Activated CD4-positive, alpha-beta T cell treated with anti-CD3 and anti-CD28 coated beads, Interleukin-2, amount 10 ng/mL, durations not matched to agents 7 days and 5 days (primary cell): ENCODE measurements at places on chromosomes 1 and 21. TPM values are rescaled to one million over a fixed set of nuclear protein-coding genes. Genes with fewer than 3 reads are reported as not detected.

DNA sequence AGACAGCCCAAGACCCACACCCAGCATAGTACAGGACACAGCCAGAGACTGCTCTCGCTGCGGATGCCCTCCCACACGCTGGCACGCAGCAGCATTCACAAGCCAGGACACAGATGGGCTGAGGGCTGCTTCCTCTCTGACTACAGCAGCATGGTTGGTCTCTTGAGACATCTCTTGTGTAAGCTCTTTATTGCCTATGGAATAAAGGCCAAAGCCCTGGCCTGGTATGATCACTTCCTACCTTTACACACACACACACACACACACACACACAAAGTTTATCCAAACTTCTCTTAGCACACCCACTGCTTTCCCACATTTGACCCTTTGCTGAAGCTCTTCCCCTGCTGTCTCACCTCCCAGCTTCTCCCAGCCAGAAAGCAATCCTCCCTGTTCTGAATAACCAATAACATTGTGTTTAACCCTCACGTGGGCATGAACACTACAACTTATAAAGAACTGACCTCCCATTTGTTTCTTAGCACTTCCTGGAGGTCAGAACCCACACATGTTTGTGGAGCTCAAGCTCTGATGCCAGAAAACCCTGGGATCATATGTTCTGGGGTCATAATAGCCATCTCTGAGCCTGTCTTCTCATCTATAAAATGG, 1.2 kb upstream of the LUZP1 start:
- peaks cover 35% of the 10 kb centered on the region for H3K4me1 ChIP-seq
- H3K4me3 ChIP-seq = peak overlapping the region; percentile 96
- no peaks in the 10 kb centered on the region for H3K36me3 ChIP-seq
- DNase-seq = peak; percentile 11
- no peak overlapping the region for H3K27ac ChIP-seq

GRCh38 chr21:14572204-14572780, 26.2 kb upstream of the SAMSN1 start:
- no peak for DNase-seq
- peaks cover 15% of the 10 kb centered on the region for H3K4me1 ChIP-seq
- no peaks in the 10 kb centered on the region for H3K36me3 ChIP-seq

DNA sequence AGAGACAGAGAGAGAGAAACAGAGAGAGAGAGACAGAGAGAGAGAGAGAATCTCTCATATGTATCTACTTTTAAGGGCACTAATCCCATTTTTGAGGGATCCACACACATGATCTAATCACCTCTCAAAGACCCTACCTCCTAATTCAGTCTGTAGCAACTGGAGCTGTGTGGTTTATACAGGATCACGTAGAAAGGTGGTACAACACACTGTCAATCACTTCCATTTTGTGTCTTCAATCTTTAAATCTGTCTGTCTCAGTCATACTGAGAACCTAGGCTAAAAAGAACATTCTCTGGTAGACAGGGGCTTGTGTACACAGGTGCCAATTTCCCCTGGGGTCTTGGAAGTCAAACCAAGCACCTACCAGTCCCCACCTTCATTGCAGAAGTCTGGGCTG, 229.9 kb downstream of the TGFB2 start:
- no peak for DNase-seq
- H3K27me3 ChIP-seq = no peaks in the 10 kb centered on the region
- H3K4me3 ChIP-seq = no peak overlapping the region
- no peaks in the 10 kb centered on the region for H3K36me3 ChIP-seq

DNA sequence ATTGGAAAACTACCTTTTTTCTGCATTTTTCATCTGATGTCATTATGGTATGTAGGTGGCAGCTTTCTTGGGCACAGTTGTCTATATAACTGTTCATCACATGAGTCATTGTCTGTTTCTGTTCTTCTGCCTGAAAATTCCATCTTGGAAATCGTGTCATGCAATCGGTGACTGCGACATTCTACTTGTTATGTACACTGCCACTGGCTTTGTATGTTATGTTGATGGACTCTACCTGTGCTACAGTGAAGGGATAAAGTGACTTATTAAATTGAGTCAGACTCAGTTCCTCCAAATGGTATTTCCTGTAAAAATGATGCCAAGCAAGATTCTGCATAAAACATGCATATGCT, 8.6 kb downstream of the SMAP2 start:
- H3K4me3 ChIP-seq = peak overlapping the region; percentile 65
- no peaks in the 10 kb centered on the region for H3K27me3 ChIP-seq
- H3K4me1 ChIP-seq = peaks cover 95% of the 10 kb centered on the region
- H3K27ac ChIP-seq = peak overlapping the region; percentile 99
- peaks cover 55% of the 10 kb centered on the region for H3K36me3 ChIP-seq

DNA sequence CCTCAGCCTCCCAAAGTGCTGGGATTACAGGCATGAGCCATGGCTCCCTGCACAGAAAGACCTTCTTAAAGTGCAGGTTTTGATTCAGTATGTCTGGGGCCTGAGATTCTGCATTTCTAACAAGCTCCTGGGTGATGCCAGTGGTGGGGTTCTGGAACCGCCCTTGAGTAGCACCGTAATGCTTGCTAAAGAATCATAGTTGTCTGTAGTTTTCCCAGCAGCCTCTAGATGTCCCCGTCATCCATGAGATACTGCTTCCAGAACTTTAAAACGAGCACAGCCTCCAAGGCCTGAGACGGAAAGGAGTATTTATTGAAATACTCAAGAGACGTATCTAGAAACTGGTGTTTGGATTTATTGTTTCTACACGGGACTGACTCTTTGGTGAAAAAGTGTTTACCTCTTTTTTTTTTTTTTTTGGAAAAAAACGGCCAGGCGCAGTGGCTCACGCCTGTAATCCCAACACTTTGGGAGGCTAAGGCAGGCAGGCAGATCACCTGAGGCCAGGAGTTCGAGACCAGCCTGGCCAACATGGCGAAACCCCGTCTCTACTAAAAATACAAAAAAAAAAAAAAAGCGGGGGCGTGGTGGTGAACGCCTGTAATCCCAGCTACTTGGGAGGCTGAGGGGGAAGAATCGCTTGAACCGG, 2.6 kb upstream of the TOR3A start:
- peaks cover 28% of the 10 kb centered on the region for H3K4me1 ChIP-seq
- no peak overlapping the region for H3K4me3 ChIP-seq
- DNase-seq = peak; percentile 71
- peak overlapping the region; percentile 0 for H3K27ac ChIP-seq

GRCh38 chr1:109799445-109799844, 35.7 kb upstream of the EPS8L3 start:
- no peaks in the 10 kb centered on the region for H3K27me3 ChIP-seq
- H3K4me3 ChIP-seq = no peak overlapping the region
- peaks cover 85% of the 10 kb centered on the region for H3K4me1 ChIP-seq
- DNase-seq = no peak

DNA sequence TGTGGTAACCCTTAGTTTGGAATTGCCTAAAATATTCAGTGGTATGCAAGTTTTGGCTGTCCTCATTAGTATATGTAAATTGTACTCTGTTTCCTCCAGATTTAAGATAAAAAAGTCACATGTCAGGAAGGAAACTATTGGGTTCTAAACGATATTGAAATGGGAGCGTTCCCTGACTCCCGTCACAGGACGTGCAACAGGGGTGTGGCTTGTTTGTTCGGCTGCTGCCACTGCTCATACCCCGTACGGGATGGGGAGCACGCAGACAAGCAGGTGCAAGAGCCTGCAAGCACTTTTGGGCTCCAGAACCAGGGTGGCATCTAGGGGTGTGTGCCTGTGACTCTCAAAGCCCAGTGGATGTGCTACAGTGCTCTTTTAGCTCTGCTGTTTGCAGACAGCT, 6.2 kb upstream of the PAPPA2 start:
- H3K4me3 ChIP-seq = no peak overlapping the region
- DNase-seq = no peak
- H3K27ac ChIP-seq = no peak overlapping the region
- no peaks in the 10 kb centered on the region for H3K36me3 ChIP-seq
- H3K27me3 ChIP-seq = no peaks in the 10 kb centered on the region

DNA sequence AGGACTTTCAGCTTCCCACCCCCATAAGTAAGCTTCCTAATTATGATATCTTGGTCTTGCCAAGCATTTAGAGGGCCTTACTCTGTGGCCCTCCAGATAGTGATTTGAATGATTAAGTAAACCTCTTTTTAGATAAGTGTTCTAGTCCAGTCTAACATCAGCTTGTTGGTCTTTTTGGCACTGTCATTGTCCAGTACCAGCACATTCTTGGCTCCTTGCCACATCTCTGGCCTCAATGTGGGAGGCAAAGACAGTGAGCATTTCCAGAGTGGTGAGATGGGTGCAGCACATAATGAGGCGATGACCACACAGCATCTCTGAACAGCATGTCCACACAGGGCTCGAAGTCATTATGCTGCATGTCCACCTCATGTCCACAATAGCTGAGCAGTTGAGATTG, 6.1 kb downstream of the CAPZA1 start:
- H3K27ac ChIP-seq = no peak overlapping the region
- H3K36me3 ChIP-seq = peaks cover 65% of the 10 kb centered on the region
- H3K4me3 ChIP-seq = no peak overlapping the region
- H3K27me3 ChIP-seq = no peaks in the 10 kb centered on the region

GRCh38 chr1:101282314-101283038, 45.7 kb downstream of the S1PR1 start:
- H3K27me3 ChIP-seq = no peaks in the 10 kb centered on the region
- H3K36me3 ChIP-seq = peaks cover 22% of the 10 kb centered on the region
- peak overlapping the region; percentile 32 for H3K27ac ChIP-seq
- DNase-seq = no peak
- H3K4me1 ChIP-seq = peaks cover 94% of the 10 kb centered on the region

DNA sequence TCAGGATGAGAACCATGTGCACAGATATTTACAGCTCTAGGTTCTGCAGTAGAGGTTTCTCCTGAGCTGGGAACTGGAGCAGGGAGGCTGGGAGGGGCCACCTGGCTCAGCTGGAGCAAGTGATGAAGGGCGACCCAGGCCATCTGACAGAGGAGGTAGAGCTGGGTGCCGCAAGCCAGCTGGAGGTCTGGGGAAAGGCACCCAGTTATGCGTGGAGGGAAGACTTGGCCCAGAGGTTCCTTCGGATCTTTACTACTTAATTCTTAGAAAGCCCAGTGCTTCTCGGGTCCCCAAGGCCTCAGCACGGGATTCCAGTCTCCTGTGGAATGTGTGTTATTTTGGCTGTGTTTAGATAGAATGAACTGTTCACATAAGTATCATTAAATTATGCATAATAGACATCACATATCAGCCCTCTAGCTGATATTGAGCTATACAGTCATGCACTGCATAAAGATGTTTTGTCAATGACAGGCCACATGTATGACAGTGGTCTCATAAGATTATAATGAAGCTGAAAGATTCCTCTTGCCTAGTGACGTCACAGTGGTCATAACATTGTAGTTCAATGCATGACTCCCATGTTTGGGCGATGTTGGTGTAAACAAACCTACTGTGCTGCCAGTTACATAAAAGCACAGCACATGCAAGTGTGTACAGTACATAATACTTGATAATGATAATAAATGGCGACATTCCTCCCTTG, 245.1 kb downstream of the RHOU start:
- no peak overlapping the region for H3K4me3 ChIP-seq
- no peak overlapping the region for H3K27ac ChIP-seq
- no peaks in the 10 kb centered on the region for H3K4me1 ChIP-seq
- H3K36me3 ChIP-seq = no peaks in the 10 kb centered on the region
- no peak for DNase-seq

DNA sequence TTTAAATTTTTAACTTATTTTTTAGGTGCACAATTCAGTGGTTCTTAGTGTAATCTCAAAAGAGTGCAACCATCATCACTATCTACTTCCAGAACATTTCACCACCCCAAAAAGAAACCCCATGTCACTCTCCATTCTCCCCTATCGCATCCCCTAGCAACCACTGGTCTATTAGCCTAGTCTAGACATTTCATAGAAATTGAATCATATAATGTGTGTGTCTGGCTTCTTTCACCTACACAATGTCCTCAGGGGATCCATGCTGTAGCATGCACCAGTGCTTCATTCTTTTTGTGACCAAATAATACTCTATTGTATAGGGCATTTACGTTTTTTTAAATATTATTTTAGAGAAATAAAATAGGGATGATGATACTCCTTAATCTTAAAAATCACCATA, 64.7 kb downstream of the JAK1 start:
- H3K27me3 ChIP-seq = no peaks in the 10 kb centered on the region
- H3K36me3 ChIP-seq = peaks cover 9% of the 10 kb centered on the region
- peaks cover 40% of the 10 kb centered on the region for H3K4me1 ChIP-seq
- no peak for DNase-seq
- H3K27ac ChIP-seq = no peak overlapping the region
- no peak overlapping the region for H3K4me3 ChIP-seq

- H3K27ac ChIP-seq = no peak overlapping the region
- no peaks in the 10 kb centered on the region for H3K27me3 ChIP-seq
- no peaks in the 10 kb centered on the region for H3K4me1 ChIP-seq
- H3K4me3 ChIP-seq = no peak overlapping the region
- no peaks in the 10 kb centered on the region for H3K36me3 ChIP-seq
- DNase-seq = no peak
Measured at GRCh38 chr1:222057162-222057561, 315.3 kb upstream of the DUSP10 start.

DNA sequence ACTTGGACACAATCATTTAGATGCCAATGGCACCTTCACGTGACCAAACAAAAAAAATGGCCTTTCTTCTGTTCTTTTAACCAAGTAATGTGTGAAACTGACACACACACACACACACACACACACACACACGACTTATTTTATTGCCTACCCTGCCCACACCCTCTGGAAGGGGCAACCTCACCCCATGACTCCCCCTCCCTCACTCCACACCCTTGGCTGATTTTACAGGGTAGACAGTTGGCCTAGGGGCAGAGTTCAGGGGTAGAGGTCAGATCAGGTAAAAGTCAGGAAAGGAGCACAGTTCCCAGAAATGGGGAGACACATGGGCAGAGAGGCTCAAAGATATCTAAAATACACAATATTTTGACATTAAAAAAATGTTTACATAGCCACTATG, 144.8 kb upstream of the GJB5 start:
- no peak overlapping the region for H3K4me3 ChIP-seq
- H3K27ac ChIP-seq = no peak overlapping the region
- no peaks in the 10 kb centered on the region for H3K36me3 ChIP-seq
- H3K4me1 ChIP-seq = no peaks in the 10 kb centered on the region
- peaks cover 18% of the 10 kb centered on the region for H3K27me3 ChIP-seq
- no peak for DNase-seq

DNA sequence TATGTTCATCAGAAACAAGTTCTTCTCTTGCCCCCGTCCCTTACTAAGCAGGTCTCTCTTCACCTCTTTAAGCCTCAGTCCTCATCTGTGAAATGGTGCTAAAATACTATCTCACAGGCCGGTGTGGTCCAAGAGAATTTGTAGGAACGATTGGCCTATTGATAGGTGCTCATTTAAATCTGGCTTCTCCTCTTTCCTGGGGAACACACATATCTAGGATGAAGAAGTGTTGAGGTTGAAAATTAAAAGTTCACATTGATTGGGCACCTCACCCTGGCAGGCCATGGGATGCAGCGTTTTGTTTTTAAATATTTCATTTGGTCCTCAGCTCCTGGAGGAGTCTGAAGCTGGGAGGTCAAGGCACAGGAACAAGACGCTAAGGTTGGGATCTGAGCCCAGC, 8.9 kb upstream of the TAS1R2 start:
- DNase-seq = no peak
- H3K36me3 ChIP-seq = no peaks in the 10 kb centered on the region
- no peak overlapping the region for H3K27ac ChIP-seq
- no peaks in the 10 kb centered on the region for H3K4me1 ChIP-seq
- no peak overlapping the region for H3K4me3 ChIP-seq

GRCh38 chr1:156750191-156750672, 1.2 kb downstream of the HDGF start:
- H3K4me1 ChIP-seq = peaks cover 63% of the 10 kb centered on the region
- no peak for DNase-seq
- peak overlapping the region; percentile 95 for H3K4me3 ChIP-seq
- H3K27ac ChIP-seq = peak overlapping the region; percentile 91
- no peaks in the 10 kb centered on the region for H3K27me3 ChIP-seq

RNF207 gene
- total RNA-seq = 7.4 TPM

LCE1C gene
- total RNA-seq = not detected

C8A gene
- total RNA-seq = not detected

GUCA2A gene
- not detected for total RNA-seq

IFI44 gene
- total RNA-seq = 187 TPM

TMEM269 gene
- total RNA-seq = 0.25 TPM

PRELP gene
- not detected for total RNA-seq

TMPRSS15 gene
- total RNA-seq = not detected
